NCI-H524 (cell line): ENCODE measurements at places on chromosomes 1 and 21.

DNA sequence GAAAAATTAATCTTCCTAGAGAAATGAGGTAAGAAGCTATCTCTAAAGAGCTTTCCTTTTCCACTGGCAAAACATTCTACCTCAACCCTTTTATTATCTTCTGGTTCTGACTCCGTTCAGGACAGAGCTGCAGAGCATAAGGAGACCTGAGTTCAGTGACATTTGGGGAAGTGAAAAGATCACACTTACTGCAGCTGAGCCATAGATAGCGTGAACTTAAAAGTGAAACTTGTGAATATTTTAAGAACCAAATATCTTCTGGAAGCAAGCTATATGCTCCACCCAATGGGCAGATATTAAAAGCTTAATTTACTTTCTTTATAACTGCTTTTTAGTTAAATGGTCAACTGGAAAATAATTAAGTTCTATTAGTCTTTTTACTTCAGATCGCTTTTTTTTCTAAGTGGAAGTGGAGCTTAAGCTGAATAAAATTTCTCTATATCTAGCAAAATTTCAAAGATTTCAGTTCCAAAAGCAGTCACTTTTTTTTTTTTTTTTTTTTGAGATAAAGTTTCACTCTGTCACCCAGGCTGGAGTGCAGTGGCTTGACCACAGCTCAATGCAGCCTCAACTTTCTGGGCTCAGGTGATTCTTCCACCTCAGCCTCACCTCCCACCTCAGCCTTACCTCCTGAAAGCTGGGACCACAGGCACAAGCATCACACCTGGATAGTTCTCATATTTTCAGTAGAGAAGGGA lies 11.9 kb downstream of the PTPN22 start:
- no peak for DNase-seq

GRCh38 chr1:156858555-156858956 lies 361 bp downstream of the INSRR start:
- DNase-seq: no peak

DNA sequence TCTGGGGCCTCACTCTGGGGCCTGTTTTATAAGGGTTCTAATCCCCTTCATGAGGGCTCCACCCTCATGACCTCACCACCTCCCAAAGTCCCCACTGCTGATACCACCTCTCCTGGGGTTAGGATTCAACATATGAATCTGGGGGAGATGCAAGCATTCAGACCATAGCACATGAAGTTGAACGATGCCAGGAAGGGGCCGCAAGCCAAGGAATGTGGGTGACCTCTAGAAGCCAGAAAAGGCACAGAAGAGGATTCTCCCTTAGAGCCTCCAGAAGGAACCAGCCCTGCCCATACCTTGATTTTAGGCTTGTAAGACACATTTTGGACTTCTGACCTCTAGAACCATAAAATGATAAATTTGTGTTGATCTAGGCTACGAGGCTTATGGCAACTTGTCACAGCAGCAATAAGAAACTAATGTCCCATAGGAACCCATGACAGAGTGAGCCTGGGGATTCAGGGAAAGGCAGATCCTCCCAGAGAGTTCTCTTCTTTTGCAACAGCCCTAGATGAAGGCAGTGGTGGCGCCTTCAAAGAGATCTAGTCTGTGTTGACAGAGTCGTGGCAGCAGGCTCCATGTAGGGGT lies 27.9 kb downstream of the TRIM67 start:
- DNase-seq: no peak

DNA sequence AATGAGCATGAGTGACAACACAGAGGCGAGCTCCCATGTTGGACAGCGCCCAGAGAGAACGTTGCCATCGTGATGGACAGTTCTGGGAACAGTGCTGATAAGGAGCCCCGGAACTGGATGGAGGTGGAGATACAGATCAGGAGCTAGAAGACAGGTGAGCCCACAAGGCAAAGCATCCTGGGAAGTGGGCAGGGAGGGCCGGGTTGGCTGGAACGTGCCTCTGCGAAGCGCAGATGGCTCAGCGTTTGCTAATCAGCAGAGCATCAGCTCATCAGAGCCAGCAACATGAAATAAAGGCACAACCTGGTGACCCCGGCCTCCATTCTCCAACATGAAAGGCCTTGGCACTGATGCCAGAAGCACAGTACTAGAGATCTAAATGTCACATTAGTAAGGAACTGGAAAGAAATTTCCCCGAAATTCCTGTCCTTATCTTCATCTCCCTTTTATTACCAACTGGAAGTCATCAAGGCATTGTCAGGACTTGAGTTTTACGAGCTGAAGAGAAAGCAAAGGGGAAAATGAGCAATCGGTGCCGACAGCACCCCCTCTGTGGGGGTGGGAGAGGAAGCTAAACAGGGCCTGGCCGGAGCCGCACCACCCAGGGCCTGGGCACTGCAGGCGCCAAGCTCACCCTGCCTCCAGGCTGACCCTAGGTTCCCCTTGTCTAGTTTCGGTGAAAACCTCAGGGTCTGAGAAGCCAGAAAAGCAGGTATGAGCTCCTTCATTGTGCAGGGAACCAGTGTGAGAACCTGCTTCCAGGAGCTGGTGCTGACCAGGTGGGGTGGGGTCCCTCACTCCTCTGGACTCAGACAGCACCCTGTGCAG lies 19.9 kb downstream of the ABCA4 start:
- no peak for DNase-seq

DNA sequence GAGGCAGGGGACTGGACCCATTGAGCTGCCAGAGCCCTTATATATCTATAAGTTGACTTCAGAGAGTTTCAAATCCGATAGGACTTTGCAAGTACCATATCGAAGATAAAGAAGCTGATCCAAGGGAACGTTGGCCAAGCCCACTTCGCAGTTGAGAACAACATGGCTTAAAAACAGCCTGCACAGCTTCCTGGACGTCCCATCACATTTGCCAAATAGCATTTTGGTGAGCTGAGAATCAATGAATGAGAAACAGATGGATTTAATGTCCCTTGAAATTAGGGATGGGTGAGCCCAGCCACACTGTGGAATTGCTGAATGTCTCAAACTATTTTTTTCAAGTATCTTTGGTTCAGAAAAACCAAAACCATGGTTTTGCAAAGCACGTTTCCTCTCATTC lies 64.8 kb downstream of the KCNJ15 start:
- no peak for DNase-seq

DNA sequence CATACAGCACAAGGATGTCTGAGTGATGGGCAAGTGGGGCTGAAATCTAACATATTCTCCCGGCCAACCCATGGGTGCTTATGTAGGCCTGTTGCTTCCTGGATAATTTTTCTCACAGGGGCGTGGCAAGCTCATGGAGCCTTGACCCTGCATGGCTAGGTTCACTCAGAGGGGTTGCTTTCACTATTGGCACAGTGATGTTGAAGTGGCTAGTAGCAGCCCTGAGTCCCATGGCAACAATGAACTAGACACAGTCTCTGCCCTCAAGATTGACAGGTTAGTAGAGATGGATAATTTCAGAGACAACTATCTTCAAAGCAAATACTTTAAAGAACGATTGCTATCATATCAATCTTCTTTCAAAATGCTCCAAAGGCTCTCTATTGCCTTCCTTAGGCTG lies 6.5 kb upstream of the MAB21L3 start:
- DNase-seq: no peak

GRCh38 chr1:88612292-88612691 lies 71.8 kb upstream of the PKN2 start:
- DNase-seq: no peak

DNA sequence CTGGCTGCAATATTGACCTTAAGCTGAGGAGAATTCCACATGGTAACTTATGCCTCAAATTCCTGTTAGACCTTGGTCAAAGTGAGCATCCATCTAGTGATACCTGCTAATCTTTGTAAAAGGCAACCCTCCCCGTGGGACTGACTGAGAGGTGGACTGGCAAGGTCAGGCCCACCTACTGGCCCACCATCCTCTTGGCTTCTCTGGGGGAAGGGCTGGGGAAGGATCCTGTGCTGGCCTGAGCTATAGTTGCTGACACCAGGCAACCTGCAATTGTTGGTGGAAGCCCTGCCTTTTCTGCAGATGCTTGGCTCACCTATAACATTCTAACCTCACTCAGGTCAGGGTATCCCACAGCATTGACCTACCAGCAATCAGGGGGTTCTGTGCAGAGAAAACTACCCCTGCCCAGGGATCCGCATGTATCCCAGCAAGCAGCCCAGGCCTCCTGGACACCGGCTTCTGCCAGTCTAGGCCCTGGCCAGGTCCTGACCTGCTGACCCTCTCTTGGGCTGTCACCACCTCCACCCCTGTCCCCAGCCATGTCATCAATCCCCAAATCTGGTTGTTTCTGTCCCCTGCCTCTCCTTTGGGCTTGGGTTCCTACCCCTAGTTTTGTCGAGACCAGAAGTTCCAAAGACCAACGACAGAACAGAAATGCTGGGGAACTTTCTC lies 108.1 kb upstream of the EDN2 start:
- no peak for DNase-seq
